ENCODE measurements at places on chromosomes 16 and 17. TPM values are rescaled to one million over a fixed set of nuclear protein-coding genes. Genes with fewer than 3 reads are reported as not detected.

- H3K27me3 ChIP-seq, result peaks cover 4% of the 10 kb centered on the region
- H3K4me1 ChIP-seq, result peaks cover 4% of the 10 kb centered on the region
- DNase-seq, result no peak
- H3K36me3 ChIP-seq, result no peaks in the 10 kb centered on the region
Measured at GRCh38 chr16:80198311-80199299, 342.2 kb upstream of the DYNLRB2 start.

GRCh38 chr16:69904495-69905170 lies 46.5 kb upstream of the CLEC18A start:
- H3K27me3 ChIP-seq, result no peaks in the 10 kb centered on the region
- no peaks in the 10 kb centered on the region for H3K36me3 ChIP-seq
- no peaks in the 10 kb centered on the region for H3K4me1 ChIP-seq
- no peak overlapping the region for H3K4me3 ChIP-seq
- H3K27ac ChIP-seq, result no peak overlapping the region

- H3K27ac ChIP-seq, result peak overlapping the region; percentile 3
- peaks cover 3% of the 10 kb centered on the region for H3K4me1 ChIP-seq
Measured at GRCh38 chr17:5545051-5545987, 39.0 kb downstream of the NLRP1 start.

DNA sequence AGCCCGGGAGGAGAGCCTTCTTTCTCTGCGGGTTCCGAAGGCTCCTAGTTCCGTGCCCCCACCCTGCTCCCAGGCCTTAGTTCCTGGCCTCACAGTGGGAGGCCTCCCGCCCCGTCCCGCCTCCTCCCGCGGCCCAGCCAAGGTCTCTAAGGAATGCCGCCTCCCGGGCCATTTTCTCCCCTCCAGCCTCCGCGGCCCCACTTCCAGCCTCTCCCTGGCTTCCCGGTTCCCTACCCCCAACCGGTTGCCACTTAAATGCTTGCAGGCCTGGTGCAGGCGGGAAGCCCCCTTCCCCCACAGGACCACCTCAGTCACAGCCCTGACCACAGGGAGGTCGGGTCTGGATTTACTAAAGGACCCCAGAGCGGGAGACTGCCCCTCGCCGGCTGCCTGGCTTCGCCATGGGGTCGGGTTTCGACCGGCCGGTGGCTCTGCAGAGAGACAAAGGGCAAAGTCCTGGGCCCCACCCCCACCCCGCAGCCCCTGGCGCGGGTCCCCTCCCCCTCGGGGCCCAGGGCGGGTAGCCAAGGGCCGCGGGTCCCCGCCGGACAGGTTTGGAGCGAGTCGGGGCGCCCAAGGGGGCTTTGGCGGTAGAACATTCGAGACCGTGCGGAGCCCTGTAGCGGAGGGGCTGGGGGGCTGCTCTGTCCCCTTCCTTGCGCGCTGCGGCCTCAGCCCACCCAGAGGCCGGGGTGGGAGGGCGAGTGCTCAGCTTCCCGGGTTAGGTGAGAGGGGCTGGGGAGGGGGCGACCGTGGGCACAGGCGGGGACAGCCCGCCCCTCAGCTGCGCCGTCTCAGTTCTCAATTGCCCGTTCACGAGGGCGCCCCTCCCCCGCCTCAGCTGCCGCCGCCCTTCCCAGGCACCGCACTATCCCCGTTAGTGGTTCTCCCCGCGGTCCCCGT lies 16.4 kb downstream of the IGF2BP1 start:
- no peak overlapping the region for H3K4me3 ChIP-seq
- H3K4me1 ChIP-seq, result no peaks in the 10 kb centered on the region
- H3K36me3 ChIP-seq, result no peaks in the 10 kb centered on the region
- no peak for DNase-seq
- no peak overlapping the region for H3K27ac ChIP-seq
- H3K27me3 ChIP-seq, result peaks cover 49% of the 10 kb centered on the region

- H3K27me3 ChIP-seq, result no peaks in the 10 kb centered on the region
- DNase-seq, result no peak
- H3K4me1 ChIP-seq, result peaks cover 23% of the 10 kb centered on the region
- peaks cover 2% of the 10 kb centered on the region for H3K36me3 ChIP-seq
Measured at GRCh38 chr17:50420419-50421112, 5.5 kb upstream of the ACSF2 start.

CACNG1 gene
- total RNA-seq, result not detected

GRCh38 chr17:58121925-58122324 lies 26.3 kb upstream of the OR4D1 start:
- H3K27me3 ChIP-seq, result peaks cover 6% of the 10 kb centered on the region
- H3K36me3 ChIP-seq, result no peaks in the 10 kb centered on the region
- DNase-seq, result peak; percentile 43
- H3K27ac ChIP-seq, result no peak overlapping the region
- H3K4me1 ChIP-seq, result peaks cover 6% of the 10 kb centered on the region

CRYBA1 gene
- not detected for total RNA-seq

- peaks cover 25% of the 10 kb centered on the region for H3K4me1 ChIP-seq
- H3K27me3 ChIP-seq, result no peaks in the 10 kb centered on the region
- peaks cover 6% of the 10 kb centered on the region for H3K36me3 ChIP-seq
Measured at GRCh38 chr16:47476654-47477345, 15.7 kb downstream of the PHKB start.

DNA sequence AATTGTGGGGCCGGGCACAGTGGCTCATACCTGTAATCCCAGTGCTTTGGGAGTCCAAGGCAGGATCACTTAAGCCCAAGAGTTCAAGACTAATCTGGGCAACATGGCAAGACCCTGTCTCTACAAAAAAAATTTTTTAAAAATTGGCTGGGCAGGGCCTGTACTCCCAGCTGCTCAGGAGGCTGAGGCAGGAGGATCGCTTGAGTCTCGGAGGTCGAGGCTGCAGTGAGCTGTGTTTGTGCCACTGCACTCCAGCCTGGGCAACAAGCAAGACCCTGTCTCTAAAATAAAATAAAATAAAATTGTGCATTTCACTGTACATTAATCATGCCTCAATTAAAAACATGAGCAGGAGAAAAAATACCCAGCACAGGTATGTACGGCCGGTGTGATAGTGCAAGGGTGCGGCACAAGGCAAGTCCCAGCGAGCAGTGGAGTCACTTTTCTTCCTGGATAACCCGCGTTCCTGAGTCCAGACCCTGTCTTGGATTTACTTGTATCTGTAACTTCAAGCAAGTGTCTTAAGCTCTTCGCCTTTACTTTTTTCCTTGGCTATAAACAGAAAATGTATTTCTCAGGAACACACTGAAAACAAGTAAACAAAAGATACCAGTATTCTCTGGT lies 11.4 kb downstream of the ZDHHC7 start:
- DNase-seq, result no peak
- H3K4me1 ChIP-seq, result peaks cover 43% of the 10 kb centered on the region
- peaks cover 14% of the 10 kb centered on the region for H3K36me3 ChIP-seq

DNA sequence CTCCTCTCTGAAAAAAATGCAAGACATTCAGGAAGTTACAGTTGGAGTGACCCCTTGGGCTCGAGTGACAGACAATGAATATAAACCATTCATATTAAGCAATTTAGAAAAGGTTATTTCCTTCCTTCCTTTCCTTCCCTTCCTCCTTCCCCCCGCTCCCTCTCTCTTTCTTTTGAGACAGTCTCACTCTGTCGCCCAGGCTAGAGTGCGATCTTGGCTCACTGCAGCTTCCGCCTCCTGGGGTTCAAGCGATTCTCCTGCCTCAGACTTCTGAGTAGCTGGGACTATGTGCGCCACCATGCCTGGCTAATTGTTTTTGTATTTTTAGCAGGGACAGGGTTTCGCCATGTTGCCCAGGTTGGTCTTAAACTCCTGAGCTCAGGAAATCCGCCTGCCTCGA lies 13.2 kb downstream of the PSMD12 start:
- H3K4me1 ChIP-seq, result peaks cover 11% of the 10 kb centered on the region
- no peak overlapping the region for H3K4me3 ChIP-seq
- H3K27ac ChIP-seq, result no peak overlapping the region
- peaks cover 54% of the 10 kb centered on the region for H3K36me3 ChIP-seq

GNG13 gene
- total RNA-seq, result not detected

DNA sequence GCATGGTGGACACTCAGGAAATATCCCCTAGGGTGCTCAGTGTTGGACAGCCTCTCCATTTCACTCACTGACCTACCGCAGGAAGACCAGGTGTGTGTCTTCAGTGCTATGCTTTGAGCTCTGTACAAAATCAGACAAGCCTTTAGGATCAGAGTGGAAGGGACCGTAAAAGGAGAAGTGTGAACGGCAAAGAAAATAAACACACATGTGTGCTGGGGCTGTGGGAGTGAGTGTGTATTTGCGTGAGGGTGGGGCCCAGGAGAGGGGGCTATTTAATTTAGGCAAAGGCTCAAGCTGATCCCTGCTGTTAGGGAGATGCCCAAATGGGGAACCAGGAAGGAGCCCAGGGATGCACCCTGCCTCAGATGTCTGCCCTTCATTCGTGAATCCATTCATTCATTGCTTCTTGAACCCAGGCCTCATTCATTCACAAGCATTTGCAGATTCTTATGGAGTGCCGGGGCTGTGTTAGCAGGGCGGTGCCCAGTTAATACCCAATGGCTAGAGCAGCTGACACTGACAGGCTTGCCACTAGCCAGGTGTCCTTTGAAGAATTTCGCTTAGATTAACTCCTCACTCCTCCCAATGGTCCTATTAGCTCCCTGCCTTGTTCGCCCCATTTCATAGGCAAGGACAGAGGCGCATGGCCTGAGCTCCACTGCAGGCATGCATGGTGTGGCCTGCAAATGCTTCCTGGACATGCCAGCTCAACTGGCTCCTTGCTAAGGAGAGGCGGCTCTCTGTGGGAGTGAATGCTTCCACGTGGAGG lies 296.7 kb upstream of the FOXF1 start:
- no peak for DNase-seq
- H3K27ac ChIP-seq, result no peak overlapping the region
- no peaks in the 10 kb centered on the region for H3K36me3 ChIP-seq
- H3K4me1 ChIP-seq, result no peaks in the 10 kb centered on the region

WIPI1 gene
- 11.3 TPM for total RNA-seq

DNA sequence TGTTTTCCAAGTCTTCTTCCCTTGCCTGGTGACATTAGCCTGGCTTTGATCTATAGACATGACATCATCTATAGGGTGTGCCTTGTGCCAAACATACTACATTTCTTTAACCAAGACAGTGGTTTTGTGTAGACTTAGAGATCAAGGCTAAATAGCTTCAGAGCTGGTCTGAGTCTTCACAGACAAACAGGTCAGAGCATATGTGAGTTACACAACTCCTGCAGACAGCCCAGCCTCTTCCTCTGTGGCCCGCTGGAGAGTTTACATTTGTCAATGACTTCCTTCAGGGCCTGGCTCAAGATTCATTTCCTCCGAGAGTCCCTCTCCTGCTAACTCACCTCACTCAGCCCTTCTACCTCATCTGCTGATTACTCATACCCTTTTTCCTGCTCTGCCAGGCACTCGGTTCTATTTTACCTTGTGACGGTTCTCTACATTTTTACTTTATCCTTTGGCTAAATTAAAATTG lies 73.1 kb upstream of the TANC2 start:
- H3K4me1 ChIP-seq, result peaks cover 8% of the 10 kb centered on the region
- DNase-seq, result peak; percentile 43
- H3K4me3 ChIP-seq, result no peak overlapping the region
- H3K36me3 ChIP-seq, result no peaks in the 10 kb centered on the region
- no peaks in the 10 kb centered on the region for H3K27me3 ChIP-seq
- no peak overlapping the region for H3K27ac ChIP-seq

CCL17 gene
- 2.1 TPM for total RNA-seq

DNA sequence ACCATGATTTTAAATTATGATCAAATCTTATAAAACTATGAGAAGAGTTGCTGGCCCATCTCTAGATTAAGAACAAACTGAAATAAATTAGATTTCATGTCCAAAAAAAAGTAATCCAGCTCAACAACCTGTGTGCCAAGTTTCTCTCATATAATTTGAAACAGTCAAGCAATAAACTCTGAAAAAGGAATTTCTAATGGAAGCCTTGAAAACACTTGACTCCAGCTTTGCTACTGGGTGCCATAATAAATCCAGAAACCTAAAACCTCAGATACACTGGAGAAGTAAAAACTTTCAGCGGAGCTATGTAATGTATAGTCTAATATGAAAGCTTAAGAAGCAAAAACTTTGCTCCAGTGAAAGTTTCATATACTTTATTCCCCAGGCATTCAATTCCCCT lies 25.5 kb downstream of the RPGRIP1L start:
- no peak for DNase-seq
- peaks cover 7% of the 10 kb centered on the region for H3K36me3 ChIP-seq
- no peak overlapping the region for H3K27ac ChIP-seq

TBC1D3G gene
- total RNA-seq, result not detected

- H3K36me3 ChIP-seq, result peaks cover 4% of the 10 kb centered on the region
- H3K27me3 ChIP-seq, result no peaks in the 10 kb centered on the region
- peak overlapping the region; percentile 74 for H3K27ac ChIP-seq
Measured at GRCh38 chr16:11621920-11622651, 35.4 kb upstream of the LITAF start.

GRCh38 chr16:19329932-19330331 lies 44.4 kb downstream of the CLEC19A start:
- peaks cover 4% of the 10 kb centered on the region for H3K27me3 ChIP-seq
- H3K4me3 ChIP-seq, result no peak overlapping the region
- H3K27ac ChIP-seq, result no peak overlapping the region
- no peak for DNase-seq
- H3K4me1 ChIP-seq, result no peaks in the 10 kb centered on the region

- peaks cover 7% of the 10 kb centered on the region for H3K4me1 ChIP-seq
- H3K36me3 ChIP-seq, result peaks cover 2% of the 10 kb centered on the region
- H3K4me3 ChIP-seq, result no peak overlapping the region
- H3K27me3 ChIP-seq, result no peaks in the 10 kb centered on the region
- no peak for DNase-seq
Measured at GRCh38 chr16:31397096-31397660, 4.0 kb downstream of the ITGAD start.

- H3K27me3 ChIP-seq, result no peaks in the 10 kb centered on the region
- peaks cover 22% of the 10 kb centered on the region for H3K36me3 ChIP-seq
- H3K4me3 ChIP-seq, result peak overlapping the region; percentile 81
- peaks cover 29% of the 10 kb centered on the region for H3K4me1 ChIP-seq
- DNase-seq, result peak; percentile 28
Measured at GRCh38 chr16:89658221-89658879, 714 bp downstream of the SPATA33 start.

TVP23A gene
- not detected for total RNA-seq

OR3A3 gene
- total RNA-seq, result not detected

- peaks cover 26% of the 10 kb centered on the region for H3K36me3 ChIP-seq
- peaks cover 18% of the 10 kb centered on the region for H3K4me1 ChIP-seq
- no peak for DNase-seq
- H3K27ac ChIP-seq, result no peak overlapping the region
Measured at GRCh38 chr17:66589892-66590291, 245.0 kb upstream of the CACNG5 start.

GRCh38 chr17:41315814-41316445 lies 420 bp upstream of the KRTAP17-1 start:
- H3K27me3 ChIP-seq, result no peaks in the 10 kb centered on the region
- DNase-seq, result no peak
- no peak overlapping the region for H3K27ac ChIP-seq
- peaks cover 4% of the 10 kb centered on the region for H3K4me1 ChIP-seq

- DNase-seq, result no peak
- H3K27ac ChIP-seq, result no peak overlapping the region
- no peaks in the 10 kb centered on the region for H3K4me1 ChIP-seq
- no peaks in the 10 kb centered on the region for H3K27me3 ChIP-seq
Measured at GRCh38 chr17:70265471-70265870, 96.1 kb downstream of the KCNJ2 start.

GRCh38 chr16:88705076-88705684 lies 1.0 kb downstream of the RNF166 start:
- peak; percentile 57 for DNase-seq
- peaks cover 41% of the 10 kb centered on the region for H3K4me1 ChIP-seq
- H3K4me3 ChIP-seq, result peak overlapping the region; percentile 94
- peak overlapping the region; percentile 92 for H3K27ac ChIP-seq
- no peaks in the 10 kb centered on the region for H3K27me3 ChIP-seq
- H3K36me3 ChIP-seq, result peaks cover 22% of the 10 kb centered on the region

OR1E2 gene
- total RNA-seq, result not detected

PIRT gene
- not detected for total RNA-seq

All from activated CD8-positive, alpha-beta T cell treated with anti-CD3 and anti-CD28 coated beads for 36 hours (primary cell).